Ovary (tissue), 10 donors: ENCODE measurements at places on chromosomes 12 and 14.

- no peak for DNase-seq
These were observed 50.7 kb downstream of the SLC2A13 start for GRCh38 chr12:40055228-40055579.

GRCh38 chr12:97752129-97752528, 289.5 kb downstream of the RMST start:
- DNase-seq = no peak

- no peak for DNase-seq
These were observed 54.6 kb downstream of the ZC3H14 start for GRCh38 chr14:88617479-88617878.

DNA sequence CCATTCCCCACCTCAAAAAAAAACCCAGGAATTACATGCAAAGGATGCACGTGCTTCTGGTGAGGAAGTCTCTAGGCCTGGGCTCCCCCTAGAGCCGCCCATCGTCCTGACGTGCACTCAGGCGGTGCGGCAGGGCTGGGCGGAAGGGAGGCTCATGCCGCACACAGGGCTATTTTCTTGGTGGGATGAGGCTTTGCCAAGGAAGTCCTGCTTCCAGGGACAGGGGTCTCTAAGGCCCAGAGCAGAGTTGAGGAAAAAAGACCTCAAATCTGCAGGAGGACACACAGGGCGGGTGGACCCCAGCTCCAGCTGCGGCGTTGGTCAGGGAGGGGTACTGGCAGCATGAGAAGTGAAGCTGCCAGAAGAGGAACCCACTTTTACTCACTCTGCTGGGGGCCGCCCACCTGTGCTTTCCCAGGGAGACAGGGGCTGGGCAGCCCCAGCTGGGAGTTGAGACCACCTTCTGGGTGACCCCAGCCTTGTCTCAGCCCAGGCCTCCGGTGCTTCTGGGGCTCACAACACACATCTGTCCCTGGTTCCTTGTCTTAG, 4.2 kb downstream of the RHOF start:
- DNase-seq = no peak

DNA sequence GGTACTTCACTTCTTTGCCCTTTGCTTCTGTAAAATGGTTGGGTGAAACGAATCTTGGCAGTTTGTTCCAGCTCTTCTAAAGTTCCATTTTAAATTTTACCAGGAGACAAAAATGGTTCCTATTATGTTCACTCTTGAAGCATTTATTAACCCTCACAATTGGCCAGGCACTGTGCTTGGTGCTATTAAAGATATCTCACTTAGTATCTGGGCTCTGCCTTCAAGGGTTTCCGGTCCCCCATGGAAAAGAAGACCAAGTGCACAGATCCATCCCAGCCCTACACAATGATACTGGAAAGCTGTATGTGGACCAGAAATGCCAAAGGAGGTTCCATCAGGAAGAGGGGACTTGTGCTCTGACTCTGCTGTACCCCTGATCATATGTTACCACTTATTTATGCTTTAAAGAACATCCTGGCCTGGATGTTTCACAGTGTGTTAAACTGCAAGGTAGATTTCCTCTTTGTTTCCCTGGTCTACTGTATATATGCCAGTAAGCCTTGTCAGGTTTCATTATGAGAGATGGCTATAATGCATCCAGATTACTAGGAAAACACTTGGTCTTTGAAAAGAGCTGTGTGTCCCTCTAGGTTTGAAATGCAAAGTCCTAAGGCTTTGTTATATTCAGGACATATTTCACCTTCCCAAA, 154.8 kb downstream of the PRKCH start:
- no peak for DNase-seq

DNA sequence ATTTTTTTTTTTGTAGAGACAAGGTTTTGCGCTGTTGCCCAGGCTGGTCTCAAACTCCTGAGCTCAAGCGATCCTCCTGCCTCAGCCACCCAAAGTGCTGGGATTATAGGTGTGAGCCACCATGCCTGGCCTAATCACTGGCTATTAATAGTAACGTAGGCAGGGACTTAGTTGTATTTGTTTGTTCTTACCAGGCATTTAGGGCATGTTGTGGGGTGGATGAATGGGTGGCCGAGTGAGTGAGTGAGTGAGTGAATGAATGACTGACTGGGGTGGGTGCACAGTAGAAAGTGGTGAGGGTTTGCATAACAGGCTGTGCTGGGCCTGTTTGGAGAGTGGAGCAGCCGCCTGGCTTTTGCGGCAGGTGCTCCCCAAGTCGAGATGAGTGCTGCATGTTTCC, 87.0 kb downstream of the FOXN4 start:
- DNase-seq = no peak
